ENCODE measurements at places on chromosomes 7 and 10.

- DNase-seq: no peak
Measured at GRCh38 chr7:7416031-7416858, 119.4 kb downstream of the COL28A1 start.

GRCh38 chr7:81260152-81260551 is 341.3 kb upstream of the SEMA3C start:
- no peak for DNase-seq

GRCh38 chr10:96988426-96988825 is 156.3 kb downstream of the LCOR start:
- no peak for DNase-seq

DNA sequence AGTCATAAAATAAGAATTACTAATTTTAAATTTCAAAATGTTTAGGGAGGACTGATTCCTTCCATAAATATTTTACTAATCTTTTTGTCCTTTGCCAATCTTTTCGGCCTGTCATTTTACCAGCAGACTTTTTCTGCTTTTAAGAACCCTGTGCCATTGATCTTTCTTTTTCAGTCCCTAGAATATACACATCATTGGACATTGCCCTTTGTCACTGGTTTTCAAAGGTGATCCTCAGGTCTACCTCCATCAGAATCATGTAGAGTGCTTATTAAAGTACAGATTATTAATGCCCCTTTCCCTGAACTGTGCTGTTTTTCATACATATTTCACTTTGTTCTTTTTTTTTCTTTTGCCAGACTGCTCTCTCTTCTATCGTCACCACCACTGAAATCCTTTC is 43.8 kb downstream of the SHOC2 start:
- DNase-seq: no peak

- no peak for DNase-seq
Measured at GRCh38 chr10:132545659-132546367, 8.2 kb downstream of the INPP5A start.

Measured in activated CD4-positive, alpha-beta T cell treated with anti-CD3 and anti-CD28 coated beads, Interleukin-2, amount 50 U/mL, for 24 hours (primary cell).